ENCODE measurements at places on chromosomes 13 and 19.

DNA sequence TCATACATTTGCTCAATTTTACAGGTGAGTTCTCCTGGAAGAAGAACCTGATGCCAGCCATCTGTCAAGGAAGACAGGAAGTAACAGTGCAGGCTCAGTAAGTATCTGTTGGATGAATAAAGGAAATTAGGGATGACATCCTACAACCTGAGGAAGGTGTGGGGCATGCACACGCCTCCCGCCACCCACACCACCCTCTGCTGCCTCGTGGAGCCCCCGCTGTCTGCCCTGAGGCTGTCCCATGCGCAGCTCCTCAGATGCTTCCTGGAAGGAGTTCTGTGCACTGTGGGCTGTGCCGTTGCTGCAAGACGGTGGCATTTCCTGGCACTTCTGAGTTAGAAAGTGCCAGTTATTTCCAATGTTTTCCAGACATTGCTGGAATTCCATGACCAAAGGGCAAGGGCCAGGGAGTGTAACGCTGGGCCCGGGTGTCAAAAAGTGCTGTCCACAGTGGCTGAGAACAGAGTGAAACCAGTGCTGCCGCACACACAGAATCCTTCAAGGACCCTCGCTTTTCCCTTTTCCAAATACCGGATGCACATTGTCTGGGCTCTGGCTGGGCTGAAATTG is 4.2 kb upstream of the TEX29 start:
- DNase-seq, result no peak

DNA sequence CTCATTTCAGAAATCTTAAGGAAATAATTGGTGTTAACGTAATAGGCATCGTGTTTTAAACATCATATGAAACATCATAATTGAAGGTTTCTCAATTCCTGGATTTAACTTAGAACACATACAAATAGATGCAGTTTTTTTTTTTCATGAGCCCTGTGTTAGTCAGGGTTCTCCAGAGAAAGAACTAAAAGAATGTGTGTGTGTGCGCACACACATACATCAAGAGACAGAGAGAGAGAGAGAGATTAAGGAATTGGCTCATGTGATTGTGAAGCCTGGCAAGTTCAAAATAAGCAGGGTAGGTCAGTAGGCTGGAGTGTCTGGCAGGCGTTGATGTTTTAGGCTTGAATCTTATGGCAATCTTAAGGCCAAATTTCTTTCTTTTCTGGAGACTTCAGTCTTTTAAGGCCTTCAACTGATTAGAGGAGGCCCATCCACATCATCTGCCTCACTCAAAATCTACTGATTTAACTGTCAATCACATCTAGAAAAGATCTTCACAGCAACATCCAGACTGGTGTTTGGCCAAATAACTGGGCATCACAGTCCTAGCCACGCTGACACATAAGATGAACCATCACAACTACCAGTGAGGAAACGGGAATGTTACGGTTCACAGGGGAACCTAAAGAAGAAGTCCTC is 25.2 kb downstream of the SPATA13 start:
- no peak for DNase-seq

DNA sequence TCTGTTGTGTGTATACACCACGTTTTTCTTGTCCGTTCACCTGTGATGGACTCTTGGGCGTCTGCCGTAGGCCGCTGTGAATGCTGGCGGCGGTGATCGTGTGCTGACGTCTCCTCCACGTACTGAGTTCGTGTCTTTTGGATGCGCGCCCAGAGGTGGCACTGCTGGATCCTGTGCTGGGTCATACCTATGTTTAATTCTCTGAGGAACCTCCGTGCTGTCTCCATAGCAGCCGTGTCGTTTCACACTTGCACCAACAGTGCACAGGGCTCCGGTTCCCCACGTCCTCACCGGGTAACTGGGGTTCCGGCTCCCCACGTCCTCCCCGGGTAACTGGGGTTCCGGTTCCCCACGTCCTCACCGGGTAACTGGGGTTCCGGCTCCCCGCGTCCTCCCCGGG is 56.2 kb downstream of the ATP11A start:
- no peak for DNase-seq

GRCh38 chr19:40959338-40959737 is 31.7 kb upstream of the CYP2B6 start:
- DNase-seq, result no peak

DNA sequence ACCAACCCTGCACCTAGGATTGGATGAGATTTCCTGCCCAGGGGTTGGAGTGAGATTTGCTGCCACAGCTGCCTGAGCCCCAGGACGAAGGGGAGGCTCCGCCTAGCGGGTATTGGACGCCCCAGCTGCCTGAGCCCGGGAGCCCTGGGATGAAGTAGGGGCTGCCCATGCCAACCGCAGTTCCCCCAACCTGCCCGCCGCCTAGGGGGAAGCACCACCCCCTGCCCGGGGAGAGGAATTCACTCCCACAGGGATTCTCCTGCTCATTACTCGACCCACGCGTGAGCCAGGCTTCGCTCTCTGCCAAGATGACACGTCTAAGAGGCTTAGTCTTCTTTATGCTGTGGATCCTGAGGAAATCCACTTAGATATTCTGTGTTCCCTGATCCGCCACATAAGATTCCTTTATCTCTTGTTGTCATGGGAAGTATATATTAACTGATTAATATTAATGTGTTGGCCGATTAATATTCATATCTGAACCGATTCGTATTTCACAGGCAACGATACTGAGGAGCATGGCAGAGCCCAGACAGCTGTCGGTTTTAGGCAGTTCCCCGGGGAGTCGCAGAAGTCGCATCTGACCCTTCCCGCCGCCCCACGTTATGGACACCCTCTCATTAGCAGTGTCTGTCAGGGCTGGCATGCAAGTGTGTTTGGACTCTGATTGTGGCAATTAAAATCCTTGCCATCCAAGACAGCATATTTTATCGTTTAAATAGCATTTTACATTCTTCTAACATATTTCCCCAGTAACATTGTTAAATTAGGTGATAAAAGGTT is 44.5 kb upstream of the KCTD15 start:
- DNase-seq, result no peak

- no peak for DNase-seq
Measured at GRCh38 chr13:102472650-102473049, 70.8 kb upstream of the FGF14 start.
